ENCODE measurements at places on chromosomes 12 and 14. TPM values are rescaled to one million over a fixed set of nuclear protein-coding genes. Genes with fewer than 3 reads are reported as not detected.

DNA sequence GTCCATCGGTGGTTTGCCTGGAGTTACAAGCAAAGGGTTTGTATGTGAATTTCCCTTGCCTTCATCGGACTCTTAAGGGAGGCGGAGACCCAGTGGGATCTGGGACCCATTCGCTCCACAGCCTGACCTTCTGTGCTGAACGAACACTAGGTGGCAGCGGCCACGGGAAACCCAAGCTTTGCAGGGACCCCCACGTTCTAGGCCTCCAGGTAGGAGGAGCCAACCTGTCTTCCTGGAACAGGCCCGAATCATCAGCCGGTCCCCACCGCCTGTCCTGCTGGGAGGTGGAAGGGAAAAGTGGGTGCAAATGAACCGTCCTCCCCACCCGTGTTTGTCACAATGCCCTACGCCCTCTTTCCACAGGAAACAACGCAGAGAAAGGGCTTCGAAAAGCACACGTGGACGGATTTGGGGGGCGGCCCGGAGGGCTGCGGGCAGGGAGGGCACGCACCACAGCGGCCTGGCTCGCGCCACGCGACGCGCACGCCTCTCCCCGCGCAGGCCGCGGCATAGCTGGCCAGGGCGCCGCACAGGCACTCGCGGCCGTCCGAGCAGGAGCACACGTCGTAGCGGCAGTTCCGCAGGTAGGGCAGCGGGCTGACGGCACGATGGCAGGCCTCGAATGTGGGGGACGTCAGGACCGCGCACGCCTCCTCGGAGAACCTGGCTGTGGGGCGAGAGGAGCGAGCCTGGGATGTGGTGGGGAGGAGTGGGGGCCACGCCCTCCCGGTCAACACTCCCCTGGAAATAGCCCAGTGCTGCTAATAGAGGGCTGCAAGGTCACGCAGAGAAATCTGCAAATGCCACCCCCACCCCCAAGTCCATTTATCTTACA lies 67.8 kb downstream of the VWF start:
- DNase-seq, result no peak

GRCh38 chr12:62256408-62257096 lies 3.7 kb upstream of the USP15 start:
- DNase-seq, result no peak

DNA sequence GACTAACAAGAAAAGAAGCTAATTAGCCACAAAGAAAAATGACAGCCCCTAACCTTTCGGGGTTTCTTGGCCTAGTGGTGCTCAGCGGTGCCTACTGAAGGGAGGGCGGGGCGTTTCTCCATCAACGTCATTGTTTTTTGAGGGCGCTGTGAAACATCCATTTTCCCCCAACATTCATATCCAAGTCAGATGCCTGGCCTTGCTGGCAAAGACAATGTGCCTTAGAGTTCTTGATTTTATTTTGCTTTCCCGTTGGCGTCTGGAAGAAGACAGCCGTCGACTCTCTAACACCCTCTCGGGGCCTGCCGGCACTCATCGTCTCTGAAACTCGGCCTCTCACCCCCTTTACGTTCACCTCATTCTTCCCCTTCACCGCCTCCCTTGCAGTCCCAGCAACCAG lies 154.5 kb downstream of the PHETA1 start:
- DNase-seq, result no peak

DNA sequence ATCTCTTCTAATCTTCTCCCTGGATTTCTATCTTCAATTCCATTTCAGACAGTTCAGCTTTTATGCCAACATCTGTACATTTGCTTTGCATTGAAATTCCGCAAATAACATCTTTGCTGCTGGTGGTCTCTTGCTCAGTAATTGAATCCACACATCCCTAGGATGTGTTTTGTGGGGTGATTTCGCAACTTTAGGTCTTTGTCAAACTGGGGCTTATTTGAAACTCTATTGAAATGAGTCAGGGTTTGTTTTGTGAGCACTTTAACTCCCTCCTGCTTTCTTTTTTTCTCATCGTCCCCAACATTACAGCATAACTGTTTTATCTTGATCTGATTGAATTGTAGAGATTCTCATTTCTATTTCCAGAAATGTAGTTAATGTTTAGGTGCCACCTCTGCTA lies 404.3 kb downstream of the NPAS3 start:
- DNase-seq, result no peak

DNA sequence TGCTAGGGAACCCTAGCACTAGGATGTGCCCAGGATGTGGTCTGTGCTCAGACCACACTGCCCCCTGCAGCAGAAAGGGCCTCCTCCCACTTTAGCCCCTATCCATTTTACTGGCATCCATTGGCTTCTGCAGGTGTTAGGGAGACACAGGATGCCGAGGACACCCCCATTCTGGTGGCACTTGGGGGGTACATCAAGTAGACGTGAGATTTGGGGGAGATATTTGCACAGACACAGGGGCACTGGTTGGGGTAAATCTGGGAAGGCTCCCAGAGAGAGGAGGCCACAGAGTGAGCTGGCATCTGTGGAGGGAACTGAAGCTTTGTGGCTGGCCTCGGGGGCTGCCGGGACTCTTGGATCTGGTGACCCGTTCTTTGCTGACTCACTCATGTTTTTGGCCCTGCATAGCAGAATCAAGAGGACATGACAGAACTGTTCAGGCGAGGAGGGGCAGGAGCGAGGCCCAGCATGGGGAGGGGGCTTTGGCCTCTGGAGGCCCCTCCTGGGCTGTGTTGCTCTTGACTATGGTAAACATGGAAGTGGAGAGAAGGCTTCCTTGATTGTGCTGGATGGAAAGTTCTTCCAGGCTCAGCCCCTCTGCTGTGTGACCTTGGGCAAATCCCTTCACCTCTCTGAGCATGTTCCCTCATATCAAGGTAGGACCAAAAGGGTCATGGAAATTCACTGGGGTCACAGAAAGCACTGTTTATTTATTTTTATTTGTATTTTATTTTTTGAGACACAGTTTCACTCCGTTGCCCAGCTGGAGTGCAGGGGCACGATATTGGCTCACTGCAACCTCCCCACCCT lies 1.8 kb downstream of the PLBD2 start:
- no peak for DNase-seq

GRCh38 chr14:101495827-101496775 lies 65.2 kb upstream of the DIO3 start:
- no peak for DNase-seq

DNA sequence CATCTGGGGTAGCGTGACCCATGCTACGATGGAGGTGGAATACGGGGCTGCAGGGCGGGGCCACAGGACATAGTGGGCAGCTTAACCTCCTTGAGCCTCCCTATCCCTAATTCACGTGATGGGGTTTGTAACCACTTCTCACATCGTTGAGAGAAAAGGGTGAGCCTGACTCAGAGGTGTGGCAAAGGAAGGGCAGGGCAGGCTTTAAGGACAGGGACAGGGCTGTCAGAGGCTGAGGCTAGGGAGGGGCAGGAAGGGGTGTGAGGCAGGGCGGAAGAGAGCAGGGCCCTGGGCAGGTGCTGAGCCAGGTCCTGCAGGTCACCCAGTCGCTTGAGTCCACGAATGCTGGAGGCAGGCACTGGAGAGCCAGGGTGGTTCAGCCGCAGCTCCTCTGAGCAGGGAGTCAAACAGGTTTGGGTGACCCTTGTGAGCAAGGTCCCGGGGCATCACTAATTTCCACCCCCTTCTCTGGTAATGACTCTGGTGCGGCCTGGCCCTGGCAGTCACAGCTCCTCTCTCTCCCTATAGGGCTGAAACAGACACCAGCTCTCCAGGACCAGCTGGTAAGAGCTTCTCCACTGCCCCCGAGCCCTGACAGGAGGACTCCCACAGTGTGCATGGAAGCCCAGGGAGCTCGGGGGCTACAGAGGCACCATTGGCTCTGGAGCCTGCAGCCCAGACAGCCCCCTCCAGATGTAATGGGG lies 7.5 kb upstream of the AQP2 start:
- DNase-seq, result no peak

DNA sequence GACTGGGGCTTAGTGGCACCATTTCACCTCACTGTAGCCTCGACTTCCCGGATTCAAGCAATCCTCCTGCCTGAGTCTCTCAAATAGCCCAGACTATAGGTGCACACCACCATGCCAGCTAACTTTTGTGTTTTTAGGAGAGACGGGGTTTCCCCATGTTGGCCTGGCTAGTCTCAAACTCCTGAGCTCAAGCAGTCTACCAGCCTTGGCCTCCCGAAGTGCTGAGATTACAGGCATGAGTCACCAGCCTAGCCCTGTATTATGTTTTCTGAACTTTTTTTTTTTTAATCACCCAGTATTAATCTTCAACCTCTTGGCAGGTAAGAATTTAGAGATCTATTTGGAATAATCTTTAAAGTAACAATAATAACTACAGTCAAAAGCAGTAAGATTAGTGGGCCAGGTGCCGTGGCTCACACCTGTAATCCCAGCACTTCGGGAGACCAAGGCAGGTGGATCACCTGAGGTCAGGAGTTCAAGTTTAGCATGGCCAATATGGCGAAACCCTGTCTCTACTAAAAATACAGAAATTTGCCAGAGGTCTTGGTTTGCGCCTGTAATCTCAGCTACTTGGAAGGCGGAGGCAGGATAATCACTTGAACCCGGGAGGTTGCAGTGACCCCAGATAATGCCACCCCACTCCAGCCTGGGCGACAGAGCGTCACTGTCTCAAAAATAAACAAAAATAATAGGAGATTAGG lies 8.6 kb downstream of the NANOG start:
- no peak for DNase-seq

- DNase-seq, result no peak
Measured at GRCh38 chr12:3263282-3263681, 186.1 kb downstream of the TSPAN9 start.

GRCh38 chr12:46267825-46268582 lies 839 bp downstream of the SLC38A1 start:
- no peak for DNase-seq

- DNase-seq, result no peak
Measured at GRCh38 chr12:28611449-28611848, 421.2 kb downstream of the CCDC91 start.

GRCh38 chr14:24895243-24895583 lies 154.7 kb downstream of the STXBP6 start:
- DNase-seq, result no peak

GRCh38 chr14:68104518-68104917 lies 284.9 kb downstream of the RAD51B start:
- peak; percentile 95 for DNase-seq

DNA sequence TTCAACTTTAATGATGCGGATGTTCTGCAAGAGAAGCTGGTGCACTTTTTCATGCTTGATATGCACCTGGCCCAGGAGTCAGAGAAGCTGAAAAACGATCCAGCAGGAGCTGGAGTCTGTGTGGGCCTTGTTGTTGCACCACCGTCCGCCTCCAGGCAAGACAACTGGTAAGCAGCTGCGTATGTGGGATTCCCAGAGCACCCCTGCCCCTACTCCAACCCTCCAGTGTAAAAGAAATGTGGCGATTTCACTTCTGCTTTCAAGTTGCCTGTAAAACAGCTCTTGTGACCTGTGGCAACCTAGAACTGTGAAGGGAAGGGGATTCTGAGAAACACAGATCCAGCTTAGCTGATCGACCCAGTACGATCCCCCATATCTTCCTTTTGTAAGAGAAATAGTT lies 154.1 kb upstream of the PELI2 start:
- no peak for DNase-seq

Gene KCNA5
- not detected for total RNA-seq

Gene P2RX2
- total RNA-seq, result not detected

Gene SSTR1
- total RNA-seq, result not detected

Gene SLC35F4
- not detected for total RNA-seq

Gene SLC25A47
- total RNA-seq, result not detected

Gene PRDM4
- total RNA-seq, result 27.9 TPM

Gene HNF1A
- total RNA-seq, result not detected

Gene CCDC196
- not detected for total RNA-seq

Gene ADCY6
- total RNA-seq, result 10.3 TPM

Gene TDRD9
- total RNA-seq, result 1.6 TPM

Gene CFAP251
- 44.5 TPM for total RNA-seq

Gene LTBP2
- total RNA-seq, result 78.2 TPM

All from foreskin keratinocyte (primary cell).